Left lung (tissue), 14 donors: ENCODE measurements at places on chromosomes 7 and 10. TPM values are rescaled to one million over a fixed set of nuclear protein-coding genes. Genes with fewer than 3 reads are reported as not detected.

KLF14 gene
- not detected for total RNA-seq

DNA sequence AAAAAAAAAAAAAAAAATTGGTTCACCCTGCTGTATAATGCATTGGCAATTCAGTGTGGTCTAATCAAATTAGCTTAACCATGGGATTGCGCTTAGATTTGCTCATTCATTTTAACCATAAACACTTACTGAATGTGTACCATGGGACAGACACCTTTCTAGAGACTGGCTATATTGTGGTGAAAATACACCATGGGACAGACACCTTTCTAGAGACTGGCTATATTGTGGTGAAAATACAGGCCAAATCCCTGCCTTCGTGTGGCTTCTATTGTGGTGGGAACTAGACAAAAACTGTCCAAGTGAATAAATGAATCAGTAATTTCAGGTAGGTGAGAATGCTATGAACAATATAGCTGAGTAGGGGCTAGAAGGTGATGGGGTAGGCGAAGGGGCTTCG lies 10.2 kb upstream of the REPIN1 start:
- H3K4me1 ChIP-seq = no peaks in the 10 kb centered on the region
- no peak for DNase-seq
- H3K27me3 ChIP-seq = no peaks in the 10 kb centered on the region
- no peak overlapping the region for H3K27ac ChIP-seq
- H3K36me3 ChIP-seq = no peaks in the 10 kb centered on the region

CRHR2 gene
- total RNA-seq = not detected

DNA sequence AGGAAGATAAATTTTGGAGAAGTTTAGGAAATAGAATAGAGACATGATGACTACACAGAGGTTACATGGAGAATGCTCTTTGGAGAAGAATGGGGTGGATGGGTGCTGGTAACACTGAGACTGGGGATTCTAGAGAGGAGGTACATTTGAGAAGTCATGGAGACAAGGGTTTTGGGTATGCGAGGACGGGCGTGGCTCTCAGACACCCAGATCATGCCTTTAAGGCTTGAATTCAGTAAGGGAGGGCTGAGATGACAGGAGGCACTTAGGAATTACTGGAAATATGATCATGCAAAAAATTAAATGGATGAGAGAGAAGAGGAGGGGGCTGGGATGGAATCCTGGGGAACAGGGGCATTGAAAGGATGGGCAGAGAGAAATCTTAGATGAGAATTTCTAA lies 168.8 kb downstream of the ITGA8 start:
- H3K36me3 ChIP-seq = no peaks in the 10 kb centered on the region
- H3K27me3 ChIP-seq = no peaks in the 10 kb centered on the region
- no peak overlapping the region for H3K4me3 ChIP-seq
- no peak overlapping the region for H3K27ac ChIP-seq

TNKS2 gene
- total RNA-seq = 37.6 TPM

- no peak for DNase-seq
- H3K4me1 ChIP-seq = no peaks in the 10 kb centered on the region
- H3K4me3 ChIP-seq = no peak overlapping the region
- no peaks in the 10 kb centered on the region for H3K36me3 ChIP-seq
Observed at GRCh38 chr7:156919132-156919713, 26.2 kb upstream of the LMBR1 start.

DNA sequence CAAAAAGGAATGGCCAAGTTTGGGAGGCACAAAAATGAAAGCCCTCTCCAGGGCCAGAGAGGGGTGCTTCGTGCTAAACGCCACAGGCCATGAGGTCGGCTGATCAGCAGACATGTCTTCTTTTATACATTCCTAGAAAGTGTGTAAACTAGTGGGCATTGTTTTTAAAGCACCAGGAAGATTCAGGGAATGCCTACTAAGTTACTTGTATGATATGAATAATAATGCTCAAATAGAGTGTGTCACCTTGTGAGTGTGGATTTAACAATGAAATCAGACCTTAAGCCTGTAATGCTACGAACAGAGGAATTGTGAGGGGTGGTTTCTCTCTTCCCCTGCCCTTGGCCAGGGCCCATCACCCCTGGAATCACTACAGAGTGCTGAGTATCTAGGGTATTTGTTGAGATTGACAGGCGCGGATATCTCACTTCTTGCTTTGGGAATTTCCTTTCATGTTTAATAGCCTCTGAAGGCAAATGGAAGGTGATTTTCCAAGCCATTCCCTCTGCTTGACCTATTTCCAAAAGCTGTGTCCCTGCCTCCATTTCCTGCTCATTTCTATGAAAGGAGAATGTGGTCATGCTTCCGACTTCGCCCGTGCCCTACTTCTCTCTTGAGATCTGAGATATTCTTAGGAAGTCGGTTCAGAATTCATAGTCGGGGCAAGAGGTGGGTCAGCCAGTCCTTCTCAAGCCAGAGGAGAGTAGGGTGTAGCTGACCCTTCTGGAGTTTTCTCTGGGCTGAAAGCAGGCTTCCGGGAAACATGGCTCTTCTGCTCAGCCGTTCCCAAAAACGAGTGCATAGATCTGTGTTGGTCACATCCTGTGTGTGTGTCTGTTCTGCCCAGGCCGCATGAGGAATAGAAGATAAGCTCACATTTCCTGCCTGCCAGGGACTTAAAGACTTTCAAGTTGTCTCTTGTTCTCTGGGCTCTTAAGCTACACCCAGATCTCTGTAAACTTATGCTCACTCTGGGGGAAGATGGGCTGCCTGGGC lies 167.8 kb upstream of the ITGB1 start:
- H3K36me3 ChIP-seq = no peaks in the 10 kb centered on the region
- peak overlapping the region; percentile 45 for H3K27ac ChIP-seq
- H3K4me3 ChIP-seq = no peak overlapping the region
- H3K4me1 ChIP-seq = peaks cover 10% of the 10 kb centered on the region
- no peak for DNase-seq

- no peaks in the 10 kb centered on the region for H3K36me3 ChIP-seq
- no peaks in the 10 kb centered on the region for H3K27me3 ChIP-seq
- no peaks in the 10 kb centered on the region for H3K4me1 ChIP-seq
- DNase-seq = no peak
Observed at GRCh38 chr7:38600741-38601140, 30.4 kb downstream of the AMPH start.

- H3K4me3 ChIP-seq = no peak overlapping the region
- no peaks in the 10 kb centered on the region for H3K36me3 ChIP-seq
- no peaks in the 10 kb centered on the region for H3K27me3 ChIP-seq
- no peak for DNase-seq
- H3K27ac ChIP-seq = no peak overlapping the region
- H3K4me1 ChIP-seq = no peaks in the 10 kb centered on the region
Observed at GRCh38 chr7:158754746-158755444, 50.3 kb upstream of the NCAPG2 start.

MYPN gene
- total RNA-seq = 0.13 TPM

FOXP2 gene
- total RNA-seq = 5.9 TPM

INA gene
- total RNA-seq = 0.26 TPM

DNA sequence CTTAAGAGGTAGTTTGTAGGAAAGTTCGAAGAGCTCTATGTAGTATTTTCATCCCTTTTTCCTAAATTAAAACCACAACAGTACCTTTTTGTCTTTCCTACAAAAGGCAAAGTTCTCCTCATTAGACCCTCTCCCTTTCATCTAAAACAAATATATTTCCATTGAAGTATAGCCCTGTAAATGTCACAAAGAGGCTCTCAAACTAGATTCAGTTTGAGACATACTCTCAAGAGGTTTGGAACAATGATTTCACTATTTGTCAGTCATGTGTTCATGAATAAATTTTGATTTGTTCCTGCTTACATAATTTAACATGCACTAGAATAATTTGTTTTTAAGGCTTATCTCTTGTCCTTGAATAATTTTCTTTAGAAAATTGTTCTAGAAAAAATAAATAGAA lies 12.2 kb downstream of the TAS2R16 start:
- no peak overlapping the region for H3K4me3 ChIP-seq
- no peak for DNase-seq
- no peaks in the 10 kb centered on the region for H3K4me1 ChIP-seq
- no peaks in the 10 kb centered on the region for H3K36me3 ChIP-seq
- H3K27ac ChIP-seq = no peak overlapping the region
